Activated naive CD4-positive, alpha-beta T cell treated with Interleukin-2 at 50 U/mL for 16 hours (primary cell): ENCODE measurements at places on chromosomes 7 and 10.

- peak; percentile 69 for DNase-seq
These were observed 19.0 kb upstream of the ANKRD2 start for GRCh38 chr10:97553575-97554031.

DNA sequence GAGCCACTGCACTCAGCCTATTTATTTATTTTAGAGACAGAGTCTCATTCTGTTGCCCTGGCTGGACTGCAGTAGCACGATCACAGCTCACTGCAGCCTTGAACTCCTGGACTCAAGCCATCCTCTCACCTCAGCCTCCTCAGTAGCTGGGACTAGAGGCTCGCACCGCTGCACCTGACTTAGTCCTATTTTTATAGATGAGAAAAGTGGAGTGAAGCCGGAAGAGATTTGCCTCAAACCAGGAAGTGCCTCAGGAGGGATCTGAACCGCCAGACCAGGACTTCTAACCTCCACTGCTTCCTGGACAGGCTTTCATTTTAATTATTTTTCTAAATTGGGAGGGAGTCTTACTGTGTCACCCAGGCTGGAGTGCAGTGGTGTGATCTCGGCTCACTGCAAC lies 17.5 kb upstream of the CLIP2 start:
- DNase-seq, result no peak

- no peak for DNase-seq
These were observed 502.4 kb downstream of the GRM8 start for GRCh38 chr7:126750207-126750911.

DNA sequence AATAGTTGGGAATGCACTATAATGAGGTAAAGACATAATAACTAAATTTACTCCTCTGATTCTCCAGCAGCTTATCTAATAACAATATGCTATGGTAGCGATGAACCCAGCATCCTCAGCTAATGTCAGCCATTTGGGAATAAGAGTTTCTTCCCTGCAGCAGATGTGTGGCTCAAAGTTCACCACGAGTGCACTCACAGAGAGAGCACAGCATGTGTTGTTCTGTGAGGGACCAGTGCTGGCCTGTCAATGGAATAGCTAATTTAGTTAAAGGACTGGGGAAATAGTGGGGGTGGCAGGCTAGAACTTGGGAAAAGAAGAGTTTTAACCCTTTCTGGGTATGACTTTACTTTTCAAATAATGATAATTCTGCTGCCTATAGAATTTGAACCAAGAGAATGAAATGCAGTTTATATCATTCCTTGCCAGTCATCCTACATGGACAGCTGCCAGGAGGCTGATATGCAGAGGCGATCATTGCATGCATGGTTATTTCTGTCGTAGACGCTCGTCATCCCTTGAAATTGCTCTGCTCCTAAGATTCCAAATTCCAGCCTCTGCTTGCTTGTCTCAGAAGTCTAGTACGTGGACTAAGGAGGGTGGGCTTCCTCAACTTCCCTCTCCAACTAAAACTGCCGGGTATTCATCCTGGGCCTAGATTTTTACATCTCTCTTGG lies 355.6 kb downstream of the RNLS start:
- DNase-seq, result no peak
